ENCODE measurements at places on chromosomes 7 and 10.
A peak's percentile ranks its signal among the peaks of the same experiment; 100 is the strongest.

GRCh38 chr10:59148701-59149100, 27.7 kb upstream of the PHYHIPL start:
- H3K4me3 ChIP-seq = no peak overlapping the region
- peaks cover 52% of the 10 kb centered on the region for H3K27me3 ChIP-seq
- no peak for DNase-seq
- no peaks in the 10 kb centered on the region for H3K36me3 ChIP-seq
- H3K4me1 ChIP-seq = no peaks in the 10 kb centered on the region

DNA sequence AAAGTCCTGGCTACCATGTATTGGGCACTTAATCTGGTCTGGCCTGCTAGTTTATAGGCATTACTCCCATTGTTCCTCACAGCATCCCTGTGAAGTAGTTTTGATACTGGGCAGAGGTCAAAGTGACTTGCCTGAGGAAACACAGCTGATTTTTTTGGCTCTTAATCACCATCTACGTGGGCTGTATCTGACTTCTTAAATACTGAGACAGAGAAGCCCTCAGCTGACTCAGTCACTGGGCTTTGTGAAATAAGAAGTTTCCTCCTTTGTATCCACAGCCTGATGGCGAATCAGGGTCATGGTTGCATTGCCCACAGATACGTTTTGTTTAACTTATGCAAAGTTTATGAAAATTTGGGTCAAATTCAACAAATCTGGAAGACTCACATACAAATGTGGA, 13.2 kb downstream of the TACR2 start:
- H3K27me3 ChIP-seq = no peaks in the 10 kb centered on the region
- no peak for DNase-seq
- H3K4me3 ChIP-seq = no peak overlapping the region
- H3K27ac ChIP-seq = no peak overlapping the region
- peaks cover 32% of the 10 kb centered on the region for H3K36me3 ChIP-seq

GRCh38 chr7:67341153-67341768, 344.6 kb downstream of the TYW1 start:
- H3K27me3 ChIP-seq = no peaks in the 10 kb centered on the region
- H3K4me1 ChIP-seq = no peaks in the 10 kb centered on the region
- H3K36me3 ChIP-seq = peaks cover 10% of the 10 kb centered on the region
- peak; percentile 71 for DNase-seq

- no peak for DNase-seq
- H3K4me3 ChIP-seq = no peak overlapping the region
- no peaks in the 10 kb centered on the region for H3K27me3 ChIP-seq
- H3K36me3 ChIP-seq = peaks cover 55% of the 10 kb centered on the region
- H3K4me1 ChIP-seq = no peaks in the 10 kb centered on the region
These were observed 28.5 kb downstream of the GLUD1 start for GRCh38 chr10:87066178-87066577.

- no peaks in the 10 kb centered on the region for H3K27me3 ChIP-seq
- no peaks in the 10 kb centered on the region for H3K36me3 ChIP-seq
- H3K27ac ChIP-seq = no peak overlapping the region
- H3K4me3 ChIP-seq = no peak overlapping the region
- DNase-seq = no peak
- H3K4me1 ChIP-seq = no peaks in the 10 kb centered on the region
These were observed 776.4 kb downstream of the GATA3 start for GRCh38 chr10:8830876-8831275.
